ENCODE measurements at places on chromosomes 7 and 10. TPM values are rescaled to one million over a fixed set of nuclear protein-coding genes. Genes with fewer than 3 reads are reported as not detected.

Gene C7orf57
- total RNA-seq, result 0.34 TPM

DNA sequence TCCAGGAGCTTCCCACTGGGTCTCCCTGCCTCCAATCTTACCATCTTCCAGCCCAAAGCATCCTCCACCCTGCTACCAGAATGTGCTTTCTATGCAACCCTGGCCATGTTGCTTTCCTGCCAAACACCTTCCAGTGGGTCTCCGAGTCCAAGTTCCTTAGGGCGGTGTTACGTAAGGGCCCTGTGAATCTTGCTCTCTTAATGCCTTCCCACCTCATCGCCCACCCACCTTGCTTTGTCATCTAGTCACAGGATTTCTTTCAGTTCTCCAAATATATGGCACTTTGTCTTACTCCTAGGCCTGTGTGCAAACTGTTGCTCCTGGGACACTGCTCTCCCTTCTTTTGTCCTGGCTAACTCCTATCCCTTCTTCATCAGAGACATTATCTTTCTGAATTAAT, 344.5 kb downstream of the RPS24 start:
- no peak overlapping the region for H3K4me3 ChIP-seq
- H3K27ac ChIP-seq, result no peak overlapping the region
- H3K36me3 ChIP-seq, result no peaks in the 10 kb centered on the region

Gene IL15RA
- total RNA-seq, result 1.1 TPM

DNA sequence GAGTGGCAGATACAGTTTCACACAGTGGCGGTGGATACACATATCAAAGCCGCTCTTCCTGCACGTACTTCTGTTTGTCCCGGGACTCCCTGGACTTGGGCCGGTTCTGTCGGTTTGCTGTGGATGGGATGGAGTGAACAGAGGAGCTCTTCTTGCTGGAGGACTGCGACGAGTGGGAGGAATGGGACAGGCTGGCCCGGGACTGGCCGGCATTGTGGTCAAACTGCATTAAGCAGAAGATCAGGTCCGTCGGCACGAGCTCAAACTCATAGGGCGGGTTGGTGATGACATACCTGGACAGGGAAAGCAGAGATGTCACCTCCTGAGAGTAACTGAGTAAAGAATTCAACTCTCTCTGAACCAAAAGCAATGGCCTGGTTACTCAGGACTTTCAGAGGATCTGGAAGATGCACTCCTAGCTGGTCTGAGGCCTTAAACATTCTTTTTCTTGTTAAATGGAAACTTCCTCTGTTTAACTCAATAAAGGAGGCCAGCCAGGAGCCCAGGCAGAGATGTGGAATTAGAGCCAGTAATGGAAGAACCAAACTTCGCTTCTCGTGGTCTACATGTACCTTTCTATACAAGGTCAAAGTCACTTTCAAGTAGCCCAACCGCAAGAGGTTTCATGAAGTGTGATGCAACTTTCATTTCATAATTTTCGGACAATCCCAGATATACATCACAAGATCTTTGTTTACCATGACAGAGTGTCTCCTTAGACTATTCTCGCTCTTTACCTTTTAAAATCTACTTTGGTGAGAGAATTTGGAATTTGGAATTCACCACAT, 750.2 kb downstream of the KCNMA1 start:
- no peaks in the 10 kb centered on the region for H3K27me3 ChIP-seq
- H3K36me3 ChIP-seq, result no peaks in the 10 kb centered on the region
- H3K4me3 ChIP-seq, result no peak overlapping the region
- DNase-seq, result no peak
- no peak overlapping the region for H3K27ac ChIP-seq
- no peaks in the 10 kb centered on the region for H3K4me1 ChIP-seq

GRCh38 chr10:132163278-132163765, 23.4 kb upstream of the DPYSL4 start:
- no peak overlapping the region for H3K4me3 ChIP-seq
- no peaks in the 10 kb centered on the region for H3K4me1 ChIP-seq
- H3K36me3 ChIP-seq, result no peaks in the 10 kb centered on the region

Gene GPR158
- total RNA-seq, result not detected

- peak; percentile 36 for DNase-seq
- H3K4me1 ChIP-seq, result no peaks in the 10 kb centered on the region
- no peak overlapping the region for H3K27ac ChIP-seq
Measured at GRCh38 chr7:159040912-159041711, 103.6 kb downstream of the VIPR2 start.

GRCh38 chr10:11176746-11177145, 159.1 kb downstream of the CELF2 start:
- no peak for DNase-seq
- H3K27me3 ChIP-seq, result no peaks in the 10 kb centered on the region
- no peak overlapping the region for H3K4me3 ChIP-seq
- H3K27ac ChIP-seq, result no peak overlapping the region
- H3K4me1 ChIP-seq, result no peaks in the 10 kb centered on the region

GRCh38 chr10:60527676-60528075, 138.0 kb upstream of the ANK3 start:
- no peak for DNase-seq
- no peak overlapping the region for H3K4me3 ChIP-seq
- H3K4me1 ChIP-seq, result no peaks in the 10 kb centered on the region
- H3K36me3 ChIP-seq, result no peaks in the 10 kb centered on the region

- H3K36me3 ChIP-seq, result no peaks in the 10 kb centered on the region
- H3K27me3 ChIP-seq, result peaks cover 24% of the 10 kb centered on the region
- no peak for DNase-seq
- no peaks in the 10 kb centered on the region for H3K4me1 ChIP-seq
- H3K4me3 ChIP-seq, result no peak overlapping the region
Measured at GRCh38 chr10:118383699-118384098, 41.6 kb upstream of the FAM204A start.

- H3K36me3 ChIP-seq, result no peaks in the 10 kb centered on the region
- H3K4me3 ChIP-seq, result no peak overlapping the region
- no peak overlapping the region for H3K27ac ChIP-seq
- H3K4me1 ChIP-seq, result no peaks in the 10 kb centered on the region
- H3K27me3 ChIP-seq, result no peaks in the 10 kb centered on the region
Measured at GRCh38 chr10:132146941-132147915, 39.5 kb upstream of the DPYSL4 start.

GRCh38 chr10:28945959-28946358, 268.6 kb downstream of the BAMBI start:
- H3K4me1 ChIP-seq, result peaks cover 25% of the 10 kb centered on the region
- DNase-seq, result no peak
- no peaks in the 10 kb centered on the region for H3K27me3 ChIP-seq
- H3K36me3 ChIP-seq, result no peaks in the 10 kb centered on the region

Gene CLCN1
- not detected for total RNA-seq

DNA sequence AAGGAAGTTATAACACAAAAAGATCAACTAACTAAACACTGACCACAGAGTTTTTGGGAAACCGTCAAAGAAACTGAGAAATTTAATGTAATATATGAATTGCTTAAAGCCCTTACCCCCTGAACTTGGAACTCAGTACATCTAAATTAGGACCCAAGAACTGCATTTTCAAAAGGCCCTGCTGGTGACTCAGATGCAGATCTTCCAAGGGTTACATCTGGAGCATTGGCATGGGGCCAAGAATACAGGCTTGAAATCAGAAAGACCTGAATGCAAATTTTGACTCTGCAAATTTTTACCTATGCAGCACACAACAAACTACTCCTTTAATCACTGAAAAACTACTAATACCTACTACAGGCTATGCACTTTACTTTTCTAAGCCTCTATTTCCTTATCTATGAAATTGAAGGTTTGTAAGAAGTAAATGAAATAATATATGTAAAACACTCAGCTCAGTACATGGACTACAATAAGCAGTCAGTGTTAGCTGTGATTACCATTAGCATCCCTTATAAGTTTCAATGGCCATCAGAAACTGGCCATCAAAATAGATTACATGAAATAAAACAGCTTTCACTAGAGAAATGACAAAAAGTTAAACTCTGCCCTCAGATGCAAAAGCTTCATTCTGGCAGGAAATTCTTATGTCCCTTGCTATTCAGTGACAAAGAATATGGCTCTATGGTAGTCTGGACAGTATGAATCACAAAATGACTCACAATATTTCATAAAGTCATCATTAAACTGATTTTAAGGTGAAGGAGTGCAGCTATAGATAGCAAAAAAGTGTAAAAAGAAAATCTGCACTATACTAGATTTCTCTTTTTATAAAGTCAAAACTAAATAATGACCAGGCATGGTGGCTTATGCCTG, 43.6 kb downstream of the NSUN6 start:
- H3K4me1 ChIP-seq, result peaks cover 34% of the 10 kb centered on the region
- H3K27me3 ChIP-seq, result no peaks in the 10 kb centered on the region
- H3K27ac ChIP-seq, result no peak overlapping the region
- H3K36me3 ChIP-seq, result peaks cover 2% of the 10 kb centered on the region

Gene GHRHR
- not detected for total RNA-seq

Gene ICA1
- total RNA-seq, result not detected
